CD4-positive, CD25-positive, alpha-beta regulatory T cell (primary cell): ENCODE measurements at places on chromosomes 11 and 22.

- DNase-seq, result peak; percentile 69
- no peak overlapping the region for H3K4me3 ChIP-seq
- no peaks in the 10 kb centered on the region for H3K27me3 ChIP-seq
- H3K4me1 ChIP-seq, result peaks cover 23% of the 10 kb centered on the region
- H3K36me3 ChIP-seq, result no peaks in the 10 kb centered on the region
These were observed 95.8 kb downstream of the SWAP70 start for GRCh38 chr11:9759519-9760192.

- no peaks in the 10 kb centered on the region for H3K4me1 ChIP-seq
- no peak overlapping the region for H3K27ac ChIP-seq
- no peaks in the 10 kb centered on the region for H3K27me3 ChIP-seq
- no peak for DNase-seq
- H3K36me3 ChIP-seq, result peaks cover 5% of the 10 kb centered on the region
These were observed 270.7 kb downstream of the TBC1D22A start for GRCh38 chr22:47032956-47033647.

- no peak for DNase-seq
- peaks cover 45% of the 10 kb centered on the region for H3K4me1 ChIP-seq
- H3K27ac ChIP-seq, result no peak overlapping the region
- H3K36me3 ChIP-seq, result no peaks in the 10 kb centered on the region
- H3K4me3 ChIP-seq, result no peak overlapping the region
These were observed 27.2 kb downstream of the TMPRSS6 start for GRCh38 chr22:37082251-37082873.

GRCh38 chr11:71373791-71374454, 74.3 kb downstream of the DHCR7 start:
- DNase-seq, result no peak
- H3K4me3 ChIP-seq, result no peak overlapping the region
- no peak overlapping the region for H3K27ac ChIP-seq
- H3K4me1 ChIP-seq, result no peaks in the 10 kb centered on the region
